ENCODE measurements at places on chromosomes 1 and 21. TPM values are rescaled to one million over a fixed set of nuclear protein-coding genes. Genes with fewer than 3 reads are reported as not detected.

The HRNR gene
- not detected for total RNA-seq

The KCNJ6 gene
- total RNA-seq: 0.15 TPM

The RGS8 gene
- not detected for total RNA-seq

DNA sequence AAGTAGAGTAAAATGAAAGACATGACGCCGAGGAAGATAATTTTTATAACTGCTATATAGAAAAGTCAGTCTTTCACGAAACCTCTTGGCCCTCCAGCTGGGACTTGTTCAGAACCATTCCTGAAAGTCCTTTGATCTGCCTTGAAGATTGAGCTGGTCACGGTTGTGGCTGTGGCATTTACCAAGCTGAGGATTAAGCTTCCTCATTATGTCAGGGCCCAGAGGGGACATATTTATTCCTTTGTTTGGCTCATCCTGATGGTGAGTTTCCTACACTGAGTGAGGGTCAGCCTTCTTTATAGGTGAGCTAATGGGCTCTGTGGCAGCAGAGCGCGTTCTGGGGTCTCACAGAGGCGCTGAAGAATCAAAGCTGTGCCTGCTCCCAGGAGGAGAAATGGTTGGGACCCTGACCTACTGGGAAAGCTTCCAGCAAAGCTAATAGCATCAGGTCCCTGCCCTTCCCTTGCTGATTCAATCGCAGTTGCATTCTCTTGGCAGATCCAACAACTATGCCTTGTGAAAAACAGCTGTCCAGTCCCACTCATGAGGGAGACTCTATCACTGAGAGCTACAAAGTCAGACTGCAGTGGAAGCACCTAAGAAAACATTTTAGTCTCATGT lies 43.2 kb upstream of the PBX1 start:
- DNase-seq: no peak

GRCh38 chr21:35476621-35477395 lies 427.7 kb upstream of the RUNX1 start:
- DNase-seq: peak; percentile 85

GRCh38 chr1:85488126-85488525 lies 23.2 kb upstream of the DDAH1 start:
- no peak for DNase-seq

DNA sequence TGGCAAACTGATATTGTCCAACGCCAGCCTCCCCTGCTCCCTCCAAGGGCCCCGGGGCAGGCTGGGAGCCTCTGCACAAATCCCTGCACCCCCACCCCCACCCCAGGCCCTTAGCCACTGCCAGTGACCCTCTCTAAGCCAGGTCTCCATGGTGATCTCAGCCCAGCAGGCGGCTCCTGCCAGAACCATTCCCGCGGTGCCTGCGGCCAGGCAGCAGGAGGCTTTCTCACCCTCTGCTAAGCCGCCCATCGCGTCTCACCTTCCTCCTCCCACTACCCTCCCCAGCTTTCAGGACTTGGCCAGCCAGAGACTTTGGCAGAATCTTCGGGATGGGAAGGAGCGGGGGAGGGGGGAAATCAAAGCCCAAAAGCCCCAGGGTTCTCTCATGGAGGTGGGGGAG lies 46.8 kb upstream of the WASF2 start:
- DNase-seq: peak; percentile 99

The SHCBP1L gene
- total RNA-seq: not detected

The THEM5 gene
- total RNA-seq: not detected

- DNase-seq: no peak
Observed at GRCh38 chr1:5686195-5686594, 306.0 kb downstream of the NPHP4 start.

GRCh38 chr1:67214420-67215174 lies 48.3 kb downstream of the IL23R start:
- DNase-seq: peak; percentile 46

DNA sequence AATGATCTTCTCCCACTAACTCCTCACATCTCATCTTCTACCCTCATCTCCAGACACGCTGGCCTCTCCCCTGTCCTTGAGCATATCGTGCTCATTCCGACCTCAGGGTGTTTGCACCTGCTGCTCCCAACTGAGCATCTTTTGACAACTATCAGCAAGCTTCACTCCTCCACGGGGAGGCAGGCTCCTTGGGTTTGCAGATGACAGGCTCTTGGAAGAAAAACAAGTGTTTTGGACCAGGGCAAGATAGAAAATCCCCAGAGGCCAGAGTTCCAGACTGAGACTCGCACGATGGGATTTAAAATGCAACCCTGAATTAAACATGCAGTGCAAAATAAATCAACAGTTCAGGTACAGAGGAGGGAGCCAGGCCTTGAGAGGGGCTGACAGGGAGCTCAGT lies 246.7 kb downstream of the PTPRU start:
- no peak for DNase-seq

The DCDC2B gene
- not detected for total RNA-seq

- DNase-seq: peak; percentile 19
Observed at GRCh38 chr1:63775418-63776127, 1.8 kb downstream of the ROR1 start.

DNA sequence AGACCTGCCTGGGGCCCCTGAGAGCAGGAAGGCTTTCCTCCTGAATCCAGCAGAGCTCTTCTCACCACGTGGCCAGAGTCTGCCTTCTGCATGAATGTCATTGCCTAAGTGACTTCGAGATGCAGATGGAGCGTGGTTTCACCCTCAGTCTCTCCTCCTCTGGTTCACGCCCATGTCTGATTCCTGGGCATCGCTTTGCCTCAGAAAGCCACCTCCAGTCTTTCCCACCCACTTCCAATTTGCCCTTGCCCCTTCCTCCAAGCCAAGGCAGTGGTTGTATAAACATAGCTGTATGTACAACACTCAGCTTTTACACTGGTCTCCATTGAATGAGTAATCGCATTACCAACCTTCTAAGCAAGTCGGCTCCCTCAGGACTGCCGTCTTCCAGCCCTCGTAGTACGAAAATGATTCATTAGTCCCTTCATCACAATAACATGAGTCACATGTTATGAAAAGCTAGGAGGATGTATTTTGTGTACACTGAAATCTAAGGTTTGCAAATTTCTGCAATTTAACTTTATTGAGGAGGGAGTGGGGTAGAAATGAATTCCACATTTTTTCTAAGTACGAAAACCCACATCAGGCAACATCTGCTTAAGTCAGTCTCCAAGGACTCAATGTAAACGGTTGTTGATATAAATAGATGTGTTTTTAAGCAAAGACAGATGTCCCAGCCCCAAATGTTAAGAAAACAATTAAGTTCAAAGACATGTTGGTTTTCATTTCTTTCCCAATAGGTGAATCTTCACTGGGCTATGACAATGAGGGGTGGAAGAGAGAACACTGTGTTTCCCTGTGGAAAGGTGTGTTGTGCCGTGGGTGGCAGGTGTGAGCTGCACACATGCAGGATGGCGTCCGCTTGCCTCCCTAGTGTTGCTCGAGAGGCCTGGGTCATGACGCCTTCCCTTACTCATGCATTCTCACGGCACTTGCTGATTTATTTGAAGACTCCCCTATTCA lies 32.3 kb upstream of the ETS2 start:
- peak; percentile 97 for DNase-seq

DNA sequence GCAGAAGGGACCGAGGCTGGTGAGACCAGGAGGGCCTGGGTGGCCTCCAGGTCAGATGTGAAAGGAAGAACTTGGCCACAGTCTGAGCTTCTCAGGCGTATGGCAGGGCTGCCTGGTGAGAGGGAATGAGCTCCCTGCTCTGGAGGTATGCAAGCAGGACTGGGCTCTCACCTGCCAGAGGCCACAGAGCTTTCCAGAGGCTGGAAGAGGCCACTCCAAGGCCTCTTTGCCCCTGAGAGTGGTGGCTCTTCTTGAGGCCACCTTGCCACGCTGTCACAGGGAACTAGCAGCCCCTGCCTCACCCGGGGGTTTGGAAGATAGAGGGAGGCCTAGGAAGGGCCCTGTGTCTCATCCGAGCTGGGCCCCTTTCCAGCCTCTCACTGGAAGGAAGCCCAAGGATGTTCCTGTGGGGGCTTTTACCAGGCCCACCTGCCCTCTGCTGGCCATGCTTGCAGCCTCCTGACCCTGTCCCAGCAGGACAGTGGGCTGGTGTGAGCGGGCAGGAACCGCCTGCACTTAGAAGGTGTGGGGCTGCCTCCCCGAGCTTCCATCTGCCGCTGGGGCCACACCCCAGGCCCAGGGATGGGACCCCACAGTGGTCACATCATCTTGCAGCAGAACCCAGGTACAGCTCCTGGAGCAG lies 10.0 kb downstream of the PCSK9 start:
- no peak for DNase-seq

The GRIK1 gene
- not detected for total RNA-seq

- peak; percentile 64 for DNase-seq
Observed at GRCh38 chr21:38806942-38807284, 1.2 kb downstream of the ETS2 start.

- no peak for DNase-seq
Observed at GRCh38 chr1:219042769-219043168, 130.9 kb upstream of the LYPLAL1 start.

The SYT11 gene
- 15.8 TPM for total RNA-seq

The CRNN gene
- not detected for total RNA-seq

- peak; percentile 72 for DNase-seq
Observed at GRCh38 chr1:155706139-155706538, 17.2 kb downstream of the DAP3 start.

DNA sequence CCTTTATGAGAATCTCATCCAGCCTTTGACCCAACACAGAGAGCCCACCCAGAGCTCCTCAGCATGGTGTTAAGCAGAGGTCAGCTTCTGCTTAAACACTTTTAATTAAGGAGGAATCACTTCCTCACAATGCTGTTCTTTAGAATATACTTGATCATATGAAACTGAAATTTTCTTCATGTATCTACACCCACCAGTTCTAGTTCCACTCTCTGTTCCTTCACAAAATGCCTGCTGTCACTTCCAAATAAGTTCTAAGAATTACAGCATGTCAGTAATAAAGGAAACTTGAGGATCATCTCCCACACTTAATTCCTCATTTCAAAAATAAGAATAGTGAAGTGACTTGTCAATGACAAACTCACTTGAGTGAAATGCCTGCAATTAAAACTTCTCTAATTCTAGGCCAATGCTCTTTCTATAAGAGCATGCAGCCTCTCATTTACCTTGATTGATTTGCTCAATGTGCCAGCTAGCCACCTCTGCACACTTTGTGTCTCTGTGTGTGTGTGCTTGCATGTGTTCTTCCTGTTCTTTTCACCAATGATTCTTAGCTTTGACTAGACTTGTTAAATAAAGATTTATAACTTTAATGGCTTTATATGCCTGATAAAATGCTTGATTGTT lies 356.3 kb downstream of the PLPP3 start:
- no peak for DNase-seq

DNA sequence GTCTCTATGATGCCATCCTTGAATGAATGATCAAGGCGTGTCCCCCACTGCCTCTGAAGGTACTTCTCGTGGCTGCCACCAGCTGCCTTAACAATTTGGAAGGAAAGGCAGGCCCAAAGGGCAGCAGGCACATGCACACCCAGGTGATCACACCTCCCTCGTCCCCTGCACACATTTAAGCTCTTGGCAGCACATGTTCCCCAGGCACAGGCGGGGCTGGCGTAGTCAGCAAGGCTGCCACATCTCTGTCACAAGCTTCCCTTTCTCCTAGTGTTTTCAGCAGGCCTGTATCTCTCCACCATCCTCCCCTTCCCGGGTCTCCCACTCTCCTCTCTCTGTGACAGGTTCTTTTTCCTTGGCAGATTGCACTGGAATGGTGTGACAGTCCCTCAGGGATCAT lies 111.9 kb downstream of the CACNA1E start:
- DNase-seq: no peak

GRCh38 chr1:205537386-205538018 lies 33.0 kb downstream of the CDK18 start:
- peak; percentile 32 for DNase-seq

GRCh38 chr1:15681349-15682292 lies 2.5 kb upstream of the PLEKHM2 start:
- DNase-seq: peak; percentile 14

DNA sequence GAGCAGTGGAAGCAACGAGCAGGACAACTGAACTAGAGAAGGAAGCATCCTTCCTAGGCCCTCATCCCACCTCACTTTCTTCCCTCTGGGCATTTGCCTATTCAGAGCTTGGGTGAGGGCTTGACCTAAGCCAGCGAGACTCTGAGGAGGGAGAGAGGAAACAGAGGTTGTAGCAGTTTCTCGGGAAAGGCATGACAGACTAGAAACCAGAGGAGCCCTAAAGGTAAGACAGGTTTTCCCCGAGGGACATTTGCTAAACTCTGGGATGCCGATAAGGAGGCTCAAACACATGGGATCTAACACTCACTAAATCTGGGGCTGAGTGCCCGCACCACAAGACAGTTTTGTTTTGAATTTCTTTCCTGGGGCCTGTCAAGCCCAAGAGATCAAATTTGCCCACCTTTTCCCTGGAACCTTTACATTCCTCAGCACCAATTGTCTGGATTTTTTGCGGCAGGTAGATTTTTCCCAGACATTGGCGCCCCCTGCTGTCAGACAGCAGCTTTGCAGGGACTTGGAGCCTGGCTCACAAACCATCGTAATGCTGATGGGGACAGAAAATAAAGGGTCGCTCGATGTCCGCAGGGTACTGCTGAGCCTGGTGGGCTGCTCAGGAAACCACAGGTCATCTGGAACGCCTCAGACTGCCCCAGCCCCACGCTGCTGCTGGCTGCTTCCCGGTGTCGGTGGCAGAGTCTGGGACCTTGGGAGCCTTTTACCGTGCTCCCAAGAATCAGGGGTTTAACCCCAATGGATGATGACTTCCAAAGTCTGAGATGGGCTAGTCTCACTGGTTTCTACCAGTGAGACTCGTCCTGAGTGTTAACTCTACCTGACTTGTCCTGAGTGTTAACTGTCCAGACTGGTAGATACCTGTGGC lies 23.4 kb upstream of the TSPAN2 start:
- DNase-seq: no peak

GRCh38 chr1:1540818-1541628 lies 599 bp upstream of the TMEM240 start:
- DNase-seq: no peak

The MATN1 gene
- total RNA-seq: not detected

DNA sequence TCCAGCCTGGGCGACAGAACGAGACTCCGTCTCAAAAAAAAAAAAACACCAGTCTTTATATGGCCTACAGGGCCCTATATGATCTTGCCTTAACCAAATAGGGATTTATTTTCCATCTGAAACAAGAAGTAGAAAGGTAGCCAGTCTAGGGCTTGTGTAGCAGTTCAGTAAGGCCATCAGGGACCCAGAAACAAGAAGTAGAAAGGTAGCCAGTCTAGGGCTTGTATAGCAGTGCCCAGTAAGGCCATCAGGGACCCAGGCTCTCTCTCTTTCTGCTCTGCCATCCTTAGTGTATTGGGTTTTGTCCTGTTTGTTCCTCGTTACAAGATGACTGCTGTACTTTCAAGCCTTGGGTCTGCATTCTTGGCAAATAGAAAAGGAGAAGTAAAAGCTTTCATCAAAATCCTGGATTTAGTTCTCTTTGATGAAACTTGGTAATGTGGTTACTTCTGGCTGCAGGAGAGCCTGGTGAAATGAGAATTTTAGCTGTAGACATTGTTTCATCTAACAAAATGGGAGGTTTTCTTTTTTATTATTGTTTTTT lies 46.1 kb downstream of the PKN2 start:
- DNase-seq: no peak

The KCNJ9 gene
- total RNA-seq: not detected

The RHBDL2 gene
- 5.7 TPM for total RNA-seq

The CSRP1 gene
- total RNA-seq: 565 TPM

GRCh38 chr1:237492359-237492758 lies 398.4 kb downstream of the ZP4 start:
- DNase-seq: peak; percentile 5

The CLCA1 gene
- total RNA-seq: not detected

Data from M059J (cell line).